ENCODE measurements at places on chromosomes 12 and 14. TPM values are rescaled to one million over a fixed set of nuclear protein-coding genes. Genes with fewer than 3 reads are reported as not detected.

GRCh38 chr12:22700106-22700505 is 75.1 kb downstream of the ETNK1 start:
- no peak for DNase-seq

The NOS1 gene
- total RNA-seq = 0.06 TPM

DNA sequence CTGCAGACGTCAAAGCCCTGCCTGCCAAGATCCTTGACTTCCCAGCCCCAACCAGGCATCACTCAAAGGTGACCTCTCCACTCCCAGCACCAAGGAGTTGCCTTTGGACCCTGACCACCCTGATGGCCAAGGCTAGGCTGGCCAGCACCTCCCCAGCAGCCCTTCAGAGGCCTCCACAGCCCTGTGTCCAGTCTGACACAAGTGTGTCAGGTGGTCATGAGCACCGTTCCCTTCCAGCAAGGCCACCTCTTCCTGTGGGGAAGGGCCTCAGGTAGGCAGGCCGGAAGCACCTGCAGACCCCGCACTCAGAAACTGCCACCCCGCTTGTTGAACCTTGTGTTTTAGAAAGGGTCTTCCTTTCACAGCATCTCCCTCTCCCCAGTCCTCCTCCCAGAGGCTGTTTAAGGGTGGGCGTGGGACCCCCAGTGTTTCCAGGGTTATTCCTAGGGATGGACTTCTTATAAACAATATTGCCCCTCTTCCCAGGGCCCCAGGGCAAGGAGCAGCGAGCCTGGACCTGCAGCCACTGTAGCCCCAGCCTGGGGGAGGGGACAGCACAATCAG is 13.2 kb upstream of the INF2 start:
- no peak for DNase-seq

- DNase-seq = no peak
Observed at GRCh38 chr14:69114763-69115162, 38.2 kb downstream of the DCAF5 start.

The TROAP gene
- total RNA-seq = 1.5 TPM

GRCh38 chr12:73384592-73384991 is 1112.4 kb downstream of the TRHDE start:
- DNase-seq = no peak

- DNase-seq = no peak
Observed at GRCh38 chr12:65741656-65742017, 82.6 kb upstream of the HMGA2 start.

The CCDC175 gene
- not detected for total RNA-seq

- DNase-seq = no peak
Observed at GRCh38 chr12:115355301-115355700, 671.3 kb upstream of the TBX3 start.

The NKX2-8 gene
- not detected for total RNA-seq

- no peak for DNase-seq
Observed at GRCh38 chr12:38586789-38587188, 270.2 kb downstream of the ALG10B start.

All from left cardiac atrium (tissue), 4 donors.